ENCODE measurements at places on chromosomes 5 and 9.
A peak's percentile ranks its signal among the peaks of the same experiment; 100 is the strongest.

- DNase-seq, result no peak
Measured at GRCh38 chr9:127865645-127866464, 11.4 kb upstream of the ENG start.

DNA sequence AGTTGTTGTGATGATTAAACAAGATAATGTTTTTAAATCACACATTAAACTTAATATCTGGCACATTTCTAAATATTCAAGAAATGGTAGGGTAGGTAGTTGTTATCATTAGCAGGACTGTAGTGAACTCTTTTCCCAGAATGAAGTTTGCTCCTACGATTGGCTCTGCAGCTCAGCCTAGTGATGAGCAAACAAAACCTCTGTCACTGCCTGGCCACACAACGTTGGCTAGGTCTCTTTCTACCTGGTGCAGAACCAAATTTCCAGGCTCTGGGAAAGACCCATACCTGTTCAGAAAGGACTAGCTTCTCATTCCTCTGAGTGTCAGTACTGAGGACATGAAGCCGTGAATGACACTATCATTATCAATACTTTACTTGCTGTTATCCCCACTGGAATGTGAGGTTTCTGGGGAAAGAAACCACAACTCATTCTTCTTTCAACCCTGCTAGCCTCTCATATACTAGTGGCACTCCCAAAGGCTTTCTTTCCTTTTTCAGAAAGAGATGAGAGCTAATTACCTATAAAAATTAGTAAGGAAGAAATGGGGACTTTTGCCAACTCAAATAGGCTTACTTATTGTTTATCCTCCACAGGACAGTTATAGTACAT, 219.3 kb upstream of the TRIM32 start:
- no peak for DNase-seq

DNA sequence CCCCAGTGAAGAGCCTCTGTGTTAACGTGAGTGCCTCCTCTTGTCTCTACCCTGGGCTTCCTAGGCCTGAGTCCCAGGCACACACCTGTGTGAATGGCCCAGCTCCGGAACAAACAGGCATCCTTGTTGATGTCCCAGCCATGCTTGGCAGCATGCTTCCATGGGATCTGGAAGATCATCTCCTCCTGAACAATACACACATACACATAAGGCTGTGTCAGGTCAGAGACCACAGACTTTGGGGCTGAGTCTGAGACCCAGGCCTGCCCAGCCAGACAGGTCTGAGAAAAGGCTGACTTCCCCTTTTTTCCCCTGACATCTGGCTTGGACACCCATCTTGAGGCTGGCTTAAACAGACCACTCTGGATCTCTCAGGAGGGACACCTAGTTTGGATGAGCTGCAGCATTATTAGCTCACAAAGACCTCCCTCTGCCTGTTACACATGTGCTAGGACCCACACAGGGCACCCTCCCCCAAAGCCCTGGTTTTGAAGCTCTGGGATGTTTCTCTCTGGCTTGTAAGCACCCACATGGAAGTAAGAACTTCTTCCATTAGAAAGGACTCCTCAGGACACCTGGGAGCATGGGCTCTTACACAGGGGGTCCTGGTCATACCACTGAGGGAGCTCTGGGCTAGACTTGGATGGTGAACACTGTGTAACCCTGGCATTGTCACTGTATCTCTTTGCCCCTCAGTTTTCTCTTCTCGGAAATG, 2.6 kb downstream of the IRF1 start:
- DNase-seq, result no peak

DNA sequence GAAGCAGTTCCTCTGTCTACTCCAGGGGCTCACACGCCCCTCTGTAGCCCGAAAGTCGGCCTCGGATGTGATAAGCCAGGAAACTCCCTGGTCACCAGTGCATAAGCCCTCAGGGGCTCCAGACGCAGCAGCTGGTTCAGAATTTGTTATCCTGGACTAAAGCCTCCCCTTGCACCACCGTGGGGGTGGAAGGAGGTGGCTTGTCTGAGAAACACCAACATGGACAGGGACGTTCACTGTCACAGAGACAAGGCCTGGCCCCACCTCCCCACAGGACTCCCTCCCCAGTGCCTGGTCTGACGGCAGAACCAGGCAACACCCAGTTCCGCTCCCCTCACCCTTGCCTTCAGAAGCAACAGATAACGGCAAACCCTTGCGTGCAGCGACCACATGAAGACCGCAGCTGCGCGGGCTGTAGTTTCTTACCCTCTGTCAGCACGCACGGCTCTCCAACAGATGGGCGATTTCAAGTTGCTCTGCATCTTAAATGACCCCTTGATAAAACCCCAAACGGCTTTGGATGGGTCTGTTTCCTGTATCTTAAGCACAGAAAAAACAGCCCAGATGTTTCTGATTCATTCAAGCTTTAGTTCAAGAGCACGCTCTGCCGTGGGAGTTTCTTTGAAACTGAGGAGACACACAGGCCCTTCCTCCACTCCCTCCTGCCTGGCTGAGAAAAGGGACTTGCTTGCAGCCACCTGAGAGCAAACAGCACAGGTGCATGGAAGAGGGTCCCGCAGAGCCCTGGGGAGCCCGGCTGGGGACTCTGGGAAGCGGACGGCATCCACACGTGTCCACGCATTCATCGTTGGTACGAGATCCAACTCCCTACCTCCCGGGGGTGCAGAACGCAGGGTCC, 44.7 kb upstream of the NKD2 start:
- DNase-seq, result peak; percentile 71

DNA sequence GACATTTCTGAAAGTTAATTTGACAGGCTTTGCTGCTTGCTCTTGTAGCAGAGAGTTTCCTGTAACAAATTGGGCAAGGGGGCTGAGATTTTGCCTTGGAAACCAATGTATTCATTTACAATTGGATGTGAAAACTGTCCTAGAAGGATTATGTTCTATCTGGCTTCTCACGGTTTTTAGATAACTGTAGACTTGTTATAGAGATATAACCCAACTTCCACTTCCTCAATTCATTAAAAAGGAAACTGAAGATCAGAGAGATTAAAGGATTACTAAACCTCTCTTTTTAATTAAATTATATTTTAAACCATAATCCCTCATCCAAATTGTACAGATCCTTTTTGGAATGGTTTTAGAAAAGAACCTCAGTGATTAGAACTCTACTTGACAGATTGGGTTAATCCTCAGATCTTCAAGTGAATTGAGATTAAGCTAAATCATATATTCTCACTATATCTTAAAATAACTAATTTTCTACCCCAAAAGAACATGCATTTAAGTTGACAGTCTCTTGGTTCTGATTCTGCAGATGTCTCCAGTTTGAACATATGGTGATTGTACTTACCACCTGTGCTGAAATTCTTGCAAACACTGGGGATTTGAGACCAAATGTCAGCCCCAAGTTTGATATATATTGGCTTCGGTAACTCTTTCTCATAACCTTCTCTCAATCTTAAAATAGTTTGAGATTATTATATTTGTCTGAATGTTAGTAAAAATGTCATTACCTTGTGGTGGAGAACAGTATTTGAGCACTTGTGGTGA, 130.1 kb upstream of the C9orf72 start:
- DNase-seq, result no peak

- no peak for DNase-seq
Measured at GRCh38 chr9:36029765-36030528, 6.8 kb upstream of the RECK start.

DNA sequence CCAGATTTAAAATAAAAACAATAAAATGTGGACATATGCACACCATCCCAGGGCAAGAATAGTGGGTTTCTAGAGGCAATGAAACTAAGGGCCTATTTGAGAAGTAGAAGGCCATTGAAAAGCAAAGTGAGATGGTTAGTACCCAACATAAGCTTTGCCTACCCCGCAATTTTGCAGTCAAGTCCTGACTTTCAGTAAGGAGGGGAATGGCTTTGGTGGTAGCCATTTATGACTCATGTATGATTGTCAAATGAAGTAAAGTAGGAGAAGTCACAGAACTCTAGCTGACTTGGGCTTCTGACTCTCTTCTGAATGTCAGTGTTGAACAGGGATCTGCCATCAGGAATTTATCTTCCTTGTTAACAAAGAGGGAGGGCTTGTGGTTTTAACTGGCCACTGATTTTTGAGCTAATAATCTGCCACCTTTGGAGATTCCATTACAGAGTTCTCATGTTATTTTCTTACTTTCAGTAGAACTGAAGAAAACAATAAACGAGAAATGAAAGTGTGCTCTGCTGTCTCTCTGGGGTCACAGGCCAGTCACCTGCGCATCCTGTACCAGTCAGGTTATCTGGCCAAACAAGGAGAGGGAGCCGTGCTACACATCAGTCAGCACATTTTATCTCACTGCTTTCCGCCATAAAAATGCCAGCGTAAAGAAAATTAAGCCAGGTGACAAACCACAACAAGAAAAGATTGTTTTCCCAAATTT, 14.3 kb upstream of the SNCAIP start:
- no peak for DNase-seq

DNA sequence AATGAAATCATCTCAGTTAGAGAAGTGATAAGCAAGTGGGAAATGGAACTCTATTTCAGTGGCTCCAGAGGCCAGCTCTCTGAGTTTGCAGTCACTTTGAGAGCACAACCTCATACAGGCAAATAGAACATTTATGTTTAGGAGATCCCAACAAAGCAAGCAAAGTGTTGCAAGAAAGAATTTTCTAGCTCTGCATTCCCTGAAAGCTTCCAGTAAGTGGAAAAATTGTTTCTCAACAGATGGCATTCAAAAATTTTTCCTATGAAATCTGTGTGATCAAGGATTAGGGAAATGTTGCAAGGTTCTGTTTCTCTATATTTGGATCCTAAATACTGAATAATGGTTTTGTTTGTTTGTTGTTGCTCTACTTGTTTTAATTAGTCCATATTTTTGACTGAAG, 764.2 kb upstream of the ZNF608 start:
- no peak for DNase-seq

GRCh38 chr9:11779971-11780370, 913.2 kb upstream of the TYRP1 start:
- DNase-seq, result no peak
